ENCODE measurements at places on chromosomes 2 and 18.

GRCh38 chr2:74029714-74030397, 45.1 kb downstream of the TET3 start:
- no peak for DNase-seq

DNA sequence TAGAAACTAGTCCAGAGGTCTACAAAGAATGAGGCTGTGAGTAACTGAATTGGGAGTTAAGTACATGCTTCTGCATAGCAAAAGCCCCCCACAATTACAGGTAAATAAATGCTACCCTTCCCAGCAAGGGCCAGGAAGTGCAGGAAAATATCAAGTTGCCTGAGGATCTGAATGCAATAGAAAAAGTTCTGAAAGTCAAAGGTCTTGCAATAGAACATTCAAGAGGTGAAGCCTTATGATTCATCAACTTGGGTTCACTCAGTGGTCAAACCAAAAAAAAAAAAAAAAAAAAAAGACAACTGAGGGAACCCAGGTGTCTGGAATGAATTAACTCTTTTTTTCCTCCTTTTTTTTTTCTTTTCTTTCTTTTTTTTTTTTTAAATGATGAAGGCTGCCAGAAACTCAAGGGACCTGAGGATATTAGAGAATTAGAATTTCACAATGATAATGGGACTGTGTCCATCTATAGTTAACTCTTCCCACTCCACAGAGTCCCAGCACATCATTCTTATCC, 42.9 kb upstream of the RFX8 start:
- no peak for DNase-seq

DNA sequence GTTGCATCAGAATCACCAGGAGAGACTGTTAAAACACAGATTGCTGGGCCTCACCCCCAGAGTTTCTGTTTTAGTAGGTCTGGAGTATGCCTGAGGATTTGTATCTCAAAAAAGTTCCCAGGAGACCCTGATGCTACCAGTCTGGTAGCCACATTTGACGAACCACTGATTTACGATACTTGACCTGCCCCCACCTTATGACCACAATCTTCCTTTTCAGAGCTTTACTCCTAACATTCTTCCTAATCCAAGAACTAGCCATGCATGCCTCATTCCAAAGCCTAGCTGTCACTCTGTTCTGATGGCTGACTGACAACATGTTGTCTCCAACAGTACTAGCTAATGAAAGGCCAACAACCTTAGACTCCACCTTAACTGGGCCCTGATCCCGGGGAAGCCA, 191.4 kb downstream of the MBD2 start:
- DNase-seq, result no peak

- no peak for DNase-seq
These were observed 14.2 kb downstream of the NIFK start for GRCh38 chr2:121722479-121722878.

DNA sequence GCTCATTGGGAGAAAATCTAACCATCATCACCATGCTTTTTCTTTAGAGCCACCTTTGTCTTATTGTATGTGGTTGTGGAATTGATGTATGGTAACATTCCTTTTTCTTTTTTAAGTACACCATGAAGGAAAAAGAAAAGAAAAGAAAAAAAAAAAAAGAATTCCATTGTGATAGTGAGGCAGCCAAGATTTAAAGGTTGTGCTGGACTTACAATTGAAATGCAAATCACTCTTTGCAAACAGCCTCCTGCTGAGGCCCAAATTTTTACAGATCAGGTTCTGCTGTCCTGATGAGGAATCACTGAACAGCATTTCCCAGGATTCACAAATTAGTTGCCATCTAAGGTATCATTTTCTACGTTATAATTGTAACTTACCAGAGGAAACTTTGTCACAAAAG, 1101.0 kb upstream of the FANCL start:
- DNase-seq, result no peak

- DNase-seq, result peak; percentile 56
These were observed at the start of gene MBP for GRCh38 chr18:77132369-77133050. MBP (minus strand) TSS chr18:77132783; CDS start chr18:77105261, 27,522 bp downstream.

GRCh38 chr2:177998006-177998405, 74.6 kb downstream of the PDE11A start:
- DNase-seq, result no peak

DNA sequence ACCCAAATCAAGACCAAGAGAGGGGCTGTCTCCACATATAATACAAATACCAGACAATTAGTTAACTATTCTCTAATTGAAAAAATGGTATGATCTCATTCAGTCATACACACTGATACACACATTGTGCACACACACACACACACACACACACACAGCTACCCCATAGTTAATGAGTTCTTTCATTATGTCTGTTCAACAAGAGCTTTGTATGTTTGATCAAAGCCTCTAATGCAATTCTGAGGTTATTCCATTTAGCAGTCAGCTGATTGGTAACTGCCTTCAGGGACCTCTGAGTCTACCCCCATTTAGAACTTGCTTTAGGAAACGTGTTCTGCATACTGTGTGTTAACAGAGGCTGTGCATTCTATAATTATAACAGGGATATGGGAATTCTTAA, 741.4 kb upstream of the LRRTM4 start:
- DNase-seq, result no peak

GRCh38 chr2:181632733-181633401, 24.0 kb downstream of the CERKL start:
- DNase-seq, result no peak

DNA sequence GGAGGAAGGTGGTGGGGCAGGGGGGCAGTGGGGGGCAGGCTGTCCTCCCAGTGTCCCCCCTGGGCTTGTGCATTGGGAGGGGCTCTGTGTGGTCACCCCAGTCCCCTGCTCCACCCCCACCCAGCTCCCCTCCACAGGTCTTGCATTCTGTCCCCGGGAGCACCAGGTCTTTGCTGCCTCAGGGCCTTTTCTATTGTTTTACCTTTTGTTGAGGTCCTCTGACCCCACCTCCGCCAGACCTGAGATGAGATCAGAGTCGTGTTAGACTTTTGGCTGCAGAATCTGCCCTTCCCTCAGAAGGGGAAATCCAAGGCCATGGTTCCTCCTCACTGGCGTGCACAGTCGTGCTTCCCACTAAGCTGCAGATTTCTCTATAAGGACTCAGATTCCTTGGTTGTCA, 20.8 kb downstream of the ATG4B start:
- no peak for DNase-seq

GRCh38 chr2:186822323-186822722, 26.6 kb downstream of the ZSWIM2 start:
- DNase-seq, result no peak

DNA sequence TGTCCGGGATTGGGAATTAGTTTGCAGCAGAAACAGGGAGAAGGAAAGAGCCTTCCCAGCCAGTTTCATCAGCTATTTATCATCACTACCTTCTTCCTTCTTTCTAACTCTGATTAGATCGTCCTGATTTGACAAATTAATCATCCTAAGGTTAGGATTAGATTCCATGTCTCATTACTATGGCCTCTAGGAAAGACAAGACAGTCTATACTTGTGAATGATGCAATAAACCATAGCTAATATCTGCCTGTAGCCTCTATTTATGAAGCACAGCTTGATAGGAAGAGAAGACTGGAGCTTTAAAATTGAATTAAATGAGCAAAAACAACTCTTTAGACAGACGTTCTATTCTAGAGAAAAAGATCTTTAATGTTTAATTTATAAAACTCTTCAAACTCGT, 25.2 kb upstream of the FRZB start:
- no peak for DNase-seq

- no peak for DNase-seq
These were observed 248.6 kb downstream of the LOXHD1 start for GRCh38 chr18:46408334-46408987.

- DNase-seq, result no peak
These were observed 172.7 kb downstream of the ANAPC1 start for GRCh38 chr2:111711270-111711669.

DNA sequence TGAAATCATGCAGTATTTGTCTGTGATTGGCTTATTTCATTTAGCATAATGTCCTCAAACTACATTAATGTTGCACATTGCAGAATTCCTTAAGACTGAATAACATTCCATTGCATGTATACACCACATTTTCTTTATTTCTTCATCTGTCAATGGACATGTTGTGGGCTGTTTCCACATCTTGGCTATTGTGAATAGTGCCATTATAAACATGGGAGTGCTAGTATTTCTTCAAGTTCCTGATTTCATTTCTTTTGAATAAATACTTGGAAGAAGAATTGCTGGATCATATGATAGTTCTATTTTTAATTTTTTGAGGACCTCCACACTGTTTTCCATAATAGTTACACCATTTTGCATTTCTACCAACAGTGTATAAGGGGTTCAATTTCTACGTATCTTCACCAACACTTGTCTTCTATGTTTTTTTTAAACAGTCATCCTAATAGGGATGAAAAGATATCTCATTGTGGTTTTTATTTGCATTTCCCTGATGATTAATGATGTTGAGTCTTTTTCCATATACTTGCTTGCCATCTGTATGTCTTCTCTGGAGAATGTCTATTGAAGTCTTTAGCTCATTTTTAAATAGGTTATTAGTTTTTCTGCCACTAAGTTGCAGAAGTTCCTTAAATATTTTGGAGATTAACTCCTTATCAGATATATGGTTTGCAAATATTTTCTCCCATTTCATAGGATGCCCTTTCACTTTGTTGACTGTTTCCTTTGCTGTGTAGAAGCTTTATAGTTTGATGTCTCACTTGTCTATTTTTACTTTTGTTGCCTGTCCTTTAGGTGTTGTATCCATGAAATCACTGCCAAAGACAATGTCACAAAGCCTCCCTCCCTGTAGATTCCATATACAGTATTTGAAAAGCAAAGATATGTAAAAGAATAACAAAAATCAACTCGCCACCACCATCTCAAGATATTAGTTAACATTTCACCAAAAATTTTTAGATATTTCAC, 14.6 kb downstream of the FBXO11 start:
- no peak for DNase-seq

DNA sequence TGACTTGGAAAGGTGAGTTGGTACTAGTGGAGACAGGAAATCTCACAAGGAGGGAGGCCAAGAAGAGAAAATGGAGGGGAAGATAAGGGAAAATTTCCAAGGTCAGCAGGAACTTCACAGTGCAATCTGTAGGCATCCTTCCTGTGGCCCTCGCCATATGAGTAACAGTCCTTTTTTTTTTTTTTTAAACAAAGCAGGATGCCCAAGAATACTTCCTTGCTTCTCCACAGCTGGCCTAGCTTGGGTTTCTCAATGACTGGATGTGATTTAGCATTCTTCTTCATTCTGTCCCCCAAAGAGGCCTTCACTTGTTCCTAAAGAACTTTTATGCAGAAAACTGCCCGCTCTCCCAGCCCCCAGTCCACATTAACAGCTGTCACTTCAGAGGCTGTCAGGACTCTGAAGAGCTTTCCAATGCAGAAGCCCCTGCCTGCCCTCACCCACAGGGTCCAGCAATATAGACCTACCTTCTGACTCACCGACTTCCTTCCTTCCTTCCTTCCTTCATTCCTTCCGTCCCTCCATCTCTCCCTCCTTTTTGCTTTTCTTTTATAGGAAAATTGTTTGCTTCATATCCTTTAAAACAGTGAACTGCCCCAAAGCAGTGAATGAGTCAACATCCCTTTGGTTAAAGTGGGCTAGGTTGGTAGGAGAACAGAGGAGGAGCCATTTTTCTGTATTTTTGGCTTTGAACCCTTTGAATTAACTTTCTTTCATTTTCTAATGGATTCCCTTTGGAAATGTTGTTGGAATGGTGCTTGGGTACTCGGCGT, 172.0 kb downstream of the MGAT5 start:
- no peak for DNase-seq

- no peak for DNase-seq
These were observed 199.9 kb downstream of the TGIF1 start for GRCh38 chr18:3649633-3650426.

DNA sequence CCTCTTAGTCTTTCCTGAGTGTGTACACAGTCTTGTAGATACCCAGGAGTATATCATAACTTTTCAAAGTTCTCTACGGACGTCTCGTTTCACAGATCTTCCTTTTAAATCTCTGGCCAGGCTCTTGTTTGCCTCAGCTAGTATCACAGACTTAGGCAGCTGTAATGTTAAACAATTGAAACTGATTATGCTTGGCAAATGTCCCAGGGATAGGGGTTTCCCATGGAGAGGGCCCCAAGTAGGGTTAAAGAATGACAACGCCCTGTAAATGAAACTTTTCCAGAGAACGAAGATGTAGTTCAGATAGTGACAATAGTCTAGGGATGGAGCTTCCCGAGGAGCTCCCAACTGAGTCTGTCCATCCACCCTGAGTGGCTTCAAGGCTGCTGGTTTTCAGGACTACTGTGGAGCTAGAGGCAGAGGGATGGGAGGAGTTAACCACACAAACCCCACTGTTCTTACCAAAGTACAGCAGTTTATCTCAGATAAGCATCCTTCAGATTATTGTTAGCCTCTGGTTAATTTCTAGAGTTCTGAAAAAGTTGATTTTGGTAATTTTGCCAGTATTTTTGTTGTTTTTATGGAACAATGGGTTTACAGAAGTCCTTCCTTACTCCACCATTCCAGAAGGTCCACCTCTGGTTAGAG, 9.1 kb downstream of the NEURL3 start:
- no peak for DNase-seq

- DNase-seq, result no peak
These were observed 105.5 kb downstream of the IRS1 start for GRCh38 chr2:226694149-226694548.

GRCh38 chr2:9380702-9381628, 42.4 kb downstream of the ITGB1BP1 start:
- DNase-seq, result no peak

- no peak for DNase-seq
These were observed 30.5 kb downstream of the GALNT14 start for GRCh38 chr2:31107591-31108300.

GRCh38 chr2:218010140-218010983, 7.6 kb upstream of the TNS1 start:
- no peak for DNase-seq

- no peak for DNase-seq
These were observed 32.1 kb upstream of the INSIG2 start for GRCh38 chr2:118056165-118056534.

DNA sequence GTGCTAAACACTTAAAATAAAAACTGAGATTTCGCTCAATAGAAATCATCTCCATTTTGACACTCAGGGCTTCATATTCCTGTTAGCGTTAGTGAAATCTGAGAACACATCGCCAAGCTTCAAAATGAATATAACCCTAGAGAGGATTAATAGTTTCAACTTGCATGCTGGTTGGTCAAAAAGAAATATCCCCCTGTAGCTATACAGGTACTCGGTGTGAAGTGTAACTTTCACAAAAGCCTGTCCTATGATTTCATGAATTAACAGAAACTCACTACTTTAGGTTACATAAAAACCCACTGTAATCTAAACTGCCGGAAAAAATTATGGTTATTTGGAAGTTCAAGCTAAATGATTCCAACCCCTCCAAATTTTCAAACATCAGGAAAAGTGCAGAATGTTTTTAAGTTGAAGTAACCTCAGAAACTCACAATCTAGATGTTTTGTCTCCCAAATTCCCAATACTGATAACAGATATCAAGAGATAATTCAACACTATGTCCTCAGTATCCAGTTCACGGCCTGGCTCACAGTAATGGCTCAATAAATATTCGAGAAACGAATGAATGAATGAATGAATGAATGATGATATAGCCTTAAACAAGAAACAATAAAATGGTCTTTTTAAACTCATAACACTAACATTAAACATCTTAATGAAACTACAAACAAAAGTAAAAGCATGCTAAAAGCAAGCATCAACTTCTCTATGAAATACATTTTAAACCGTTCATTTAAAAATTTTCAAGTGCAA, 2.5 kb downstream of the TLK1 start:
- DNase-seq, result no peak
